Left ventricle myocardium inferior (tissue), 1 donor: ENCODE measurements at places on chromosomes 5 and 9. TPM values are rescaled to one million over a fixed set of nuclear protein-coding genes. Genes with fewer than 3 reads are reported as not detected.
A peak's percentile ranks its signal among the peaks of the same experiment; 100 is the strongest.

DNA sequence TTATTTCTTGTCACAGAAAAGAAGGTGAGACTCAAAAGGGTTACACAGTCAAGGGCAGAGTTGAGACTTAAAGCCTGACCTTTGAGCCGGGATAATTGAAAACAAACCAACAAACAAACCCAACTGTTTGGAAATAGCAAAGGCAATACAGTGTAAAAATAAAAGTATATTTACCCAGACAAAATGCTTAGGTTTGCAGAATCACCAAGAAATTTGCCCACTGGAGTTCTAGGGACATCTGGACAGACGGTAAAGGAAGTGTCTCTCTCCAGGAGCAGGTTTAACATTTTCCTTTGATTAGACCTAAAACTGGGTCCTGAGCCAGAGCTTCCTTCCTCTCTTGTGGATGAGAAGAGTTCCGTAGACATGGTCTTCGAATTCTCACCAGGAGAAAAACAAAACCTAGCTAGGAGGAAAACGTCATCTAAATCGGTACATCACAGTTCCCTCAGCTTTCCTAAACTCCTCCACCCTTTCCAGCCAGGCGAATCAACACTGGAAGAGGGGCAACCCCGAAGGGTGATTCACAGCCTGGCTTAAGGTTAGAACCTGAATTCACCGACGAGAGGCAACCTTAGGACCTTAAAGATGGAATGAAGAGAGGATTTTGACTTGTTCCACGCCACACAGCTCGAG, 673 bp downstream of the CDC25C start:
- H3K4me3 ChIP-seq, result peak overlapping the region; percentile 66
- no peak for DNase-seq
- peaks cover 15% of the 10 kb centered on the region for H3K4me1 ChIP-seq
- H3K36me3 ChIP-seq, result no peaks in the 10 kb centered on the region

Gene MTAP
- total RNA-seq, result 25.3 TPM

GRCh38 chr9:79446523-79447307, 125.0 kb upstream of the TLE4 start:
- no peaks in the 10 kb centered on the region for H3K36me3 ChIP-seq
- DNase-seq, result no peak
- H3K27ac ChIP-seq, result no peak overlapping the region
- no peaks in the 10 kb centered on the region for H3K27me3 ChIP-seq

Gene ADRA1B
- 2.5 TPM for total RNA-seq

DNA sequence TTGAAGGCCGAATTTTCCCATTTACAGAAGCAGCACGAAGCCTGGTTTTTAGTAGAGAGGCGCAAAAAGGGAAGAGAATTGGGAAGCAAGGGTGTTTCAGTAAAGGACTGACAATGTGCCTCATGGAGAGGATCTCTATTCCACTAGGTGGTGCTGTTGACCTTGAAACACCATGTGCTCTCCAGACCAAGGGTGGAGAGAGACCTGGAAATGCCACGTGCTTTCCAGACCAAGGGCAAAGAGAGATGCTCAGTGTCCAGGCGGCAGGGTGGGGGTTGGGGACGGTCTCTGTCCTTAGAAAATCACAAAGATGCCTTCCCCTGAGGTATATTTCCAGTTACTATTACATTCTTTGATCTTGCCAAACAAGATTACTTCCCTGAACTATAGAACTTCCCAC, 425.3 kb downstream of the CSNK1G3 start:
- H3K27me3 ChIP-seq, result no peaks in the 10 kb centered on the region
- no peaks in the 10 kb centered on the region for H3K4me1 ChIP-seq
- no peaks in the 10 kb centered on the region for H3K36me3 ChIP-seq
- no peak for DNase-seq

Gene CCDC192
- not detected for total RNA-seq

GRCh38 chr9:2125906-2126305, 110.8 kb downstream of the SMARCA2 start:
- H3K27ac ChIP-seq, result peak overlapping the region; percentile 72
- peaks cover 80% of the 10 kb centered on the region for H3K4me1 ChIP-seq
- no peaks in the 10 kb centered on the region for H3K27me3 ChIP-seq
- H3K4me3 ChIP-seq, result peak overlapping the region; percentile 43
- DNase-seq, result no peak

GRCh38 chr5:139711067-139711905, 63.1 kb downstream of the CXXC5 start:
- H3K4me3 ChIP-seq, result peak overlapping the region; percentile 73
- H3K27ac ChIP-seq, result peak overlapping the region; percentile 87
- DNase-seq, result peak; percentile 30
- H3K4me1 ChIP-seq, result peaks cover 40% of the 10 kb centered on the region
- H3K27me3 ChIP-seq, result no peaks in the 10 kb centered on the region
- no peaks in the 10 kb centered on the region for H3K36me3 ChIP-seq

GRCh38 chr5:80060966-80061365, 25.8 kb downstream of the THBS4 start:
- H3K4me1 ChIP-seq, result no peaks in the 10 kb centered on the region
- DNase-seq, result no peak
- peaks cover 19% of the 10 kb centered on the region for H3K36me3 ChIP-seq
- no peak overlapping the region for H3K27ac ChIP-seq
- H3K27me3 ChIP-seq, result no peaks in the 10 kb centered on the region

GRCh38 chr9:93648836-93649235, 72.5 kb downstream of the PHF2 start:
- no peaks in the 10 kb centered on the region for H3K27me3 ChIP-seq
- H3K4me1 ChIP-seq, result peaks cover 7% of the 10 kb centered on the region
- H3K27ac ChIP-seq, result no peak overlapping the region

Gene LRRC19
- not detected for total RNA-seq
